Eye (tissue), 1 donor: ENCODE measurements at places on chromosomes 1 and 21.
A peak's percentile ranks its signal among the peaks of the same experiment; 100 is the strongest.

DNA sequence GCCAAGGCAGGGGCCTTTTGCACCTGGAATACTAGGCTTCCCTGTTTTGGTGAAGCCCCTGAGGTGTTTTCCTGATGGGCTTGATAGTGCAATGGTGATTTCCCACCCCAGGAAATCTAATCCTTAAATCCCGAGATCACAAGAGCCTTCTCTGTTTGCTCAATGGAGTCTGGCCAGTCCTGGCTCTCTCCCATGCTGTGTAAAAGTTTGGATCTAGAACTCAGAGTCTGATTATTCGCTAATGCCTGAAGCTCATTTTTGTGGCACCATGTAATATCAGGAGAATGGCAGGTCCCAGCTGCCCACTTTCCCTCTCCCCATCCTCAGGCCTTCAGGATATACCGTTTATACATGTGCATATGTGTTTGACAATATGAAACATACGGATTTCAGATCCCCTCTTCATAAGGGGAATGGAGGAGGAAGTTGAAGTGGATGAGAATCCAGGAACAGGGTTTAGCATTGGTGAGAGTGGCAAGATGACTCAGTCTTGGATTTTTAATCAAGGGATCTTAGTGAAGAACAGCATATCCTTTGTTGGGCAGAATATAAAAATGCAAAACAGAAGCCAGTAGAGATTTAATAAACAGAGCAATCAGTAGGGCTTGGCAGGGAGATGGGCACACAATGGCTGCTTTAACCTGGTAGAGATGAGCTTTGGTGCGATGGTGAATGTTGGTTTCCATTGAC is 62.1 kb downstream of the CLIC6 start:
- DNase-seq, result no peak

- DNase-seq, result no peak
These were observed 248.6 kb downstream of the RERE start for GRCh38 chr1:8568837-8569236.

DNA sequence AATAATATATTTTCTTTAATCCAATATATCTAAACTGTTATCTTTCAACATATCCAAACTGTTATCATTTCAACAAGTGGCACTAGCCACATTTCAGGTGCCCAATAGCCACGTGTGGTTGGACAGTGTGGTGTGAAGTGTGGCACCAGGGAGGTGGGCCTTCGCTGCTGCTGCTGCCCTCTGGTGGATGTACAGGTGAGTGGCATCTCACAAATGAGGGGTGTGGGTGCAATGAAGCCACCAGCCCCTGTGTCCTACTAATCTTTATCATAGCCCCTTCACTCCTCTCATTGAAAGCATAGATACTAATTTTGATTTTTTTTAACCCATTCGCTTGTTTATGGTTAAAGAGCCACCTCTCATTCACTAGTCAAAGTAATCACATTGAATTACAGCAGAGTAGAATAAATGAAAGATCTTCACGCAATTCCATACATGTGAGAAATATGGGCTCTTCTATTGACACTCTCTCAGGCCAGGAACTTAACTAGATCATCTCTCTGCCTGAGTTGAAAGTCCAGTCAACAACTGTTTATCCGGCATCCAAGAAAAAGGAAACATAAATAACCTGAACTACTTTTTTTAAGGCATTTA is 499.2 kb downstream of the OMA1 start:
- DNase-seq, result peak; percentile 57

DNA sequence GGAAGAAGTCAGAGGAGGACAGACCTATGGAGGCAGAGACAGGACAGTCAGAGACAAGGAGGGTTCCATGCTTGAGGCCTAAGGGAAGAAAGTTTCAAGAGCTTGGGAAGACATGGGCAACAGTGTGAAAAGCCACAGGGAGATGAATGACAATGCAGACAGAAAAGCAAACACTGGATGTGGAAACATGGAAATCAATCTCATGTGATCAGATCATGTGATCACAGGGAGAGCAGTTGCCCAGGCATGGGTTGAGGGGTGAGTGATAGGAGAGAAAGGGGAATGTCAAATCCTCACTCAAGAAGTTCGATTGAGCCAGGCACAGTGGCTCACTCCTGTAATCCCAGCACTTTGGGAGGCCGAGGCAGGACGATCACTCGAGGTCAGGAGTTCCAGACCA is 17.2 kb downstream of the PTAFR start:
- no peak for DNase-seq

- no peak for DNase-seq
These were observed 80.1 kb upstream of the ATF3 start for GRCh38 chr1:212528501-212528900.
